ENCODE measurements at places on chromosomes 1 and 21. TPM values are rescaled to one million over a fixed set of nuclear protein-coding genes. Genes with fewer than 3 reads are reported as not detected.

The PCNX2 gene
- 27.2 TPM for total RNA-seq

The LAPTM5 gene
- 114 TPM for total RNA-seq

DNA sequence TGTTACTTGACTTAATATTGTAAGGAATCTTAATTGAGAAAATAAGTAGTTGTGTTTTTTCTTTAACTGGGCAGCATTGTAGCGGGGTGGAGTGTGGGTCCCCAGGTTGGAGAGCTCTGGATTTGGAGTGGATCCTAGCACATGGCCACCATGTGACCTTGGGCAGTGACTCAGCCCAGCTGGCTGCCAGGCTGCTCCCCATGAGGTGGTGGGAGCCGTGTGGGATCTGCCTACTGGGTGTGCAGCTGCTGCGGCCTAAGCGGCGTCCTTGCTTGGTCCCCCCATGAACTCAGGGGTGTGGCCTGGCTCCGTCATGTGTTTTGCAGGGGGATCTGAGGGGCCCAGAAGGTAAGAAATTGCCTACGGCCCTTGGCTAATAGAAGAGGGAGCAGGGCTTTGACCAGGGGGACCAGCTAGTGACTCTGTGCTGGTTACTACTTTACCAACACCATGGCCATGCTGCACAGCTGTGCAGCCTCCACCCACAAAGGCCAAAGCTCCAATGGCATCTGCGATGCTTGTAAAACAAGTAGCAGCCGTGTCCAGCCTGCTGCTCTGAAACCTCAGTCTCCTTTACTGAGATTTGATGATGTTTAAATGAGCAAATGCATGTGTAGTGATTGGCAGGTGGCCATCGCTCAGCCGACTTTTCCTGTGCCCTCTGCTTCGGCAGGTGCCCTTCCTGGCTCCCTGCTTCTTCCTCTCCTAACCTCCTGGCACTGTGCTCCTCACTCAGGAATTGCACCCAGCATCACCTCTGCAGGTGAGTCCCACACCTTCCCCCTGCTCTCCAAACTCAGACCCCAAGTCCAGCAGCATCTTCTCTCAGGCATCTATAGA lies 68.3 kb downstream of the ADARB1 start:
- DNase-seq = peak; percentile 86

DNA sequence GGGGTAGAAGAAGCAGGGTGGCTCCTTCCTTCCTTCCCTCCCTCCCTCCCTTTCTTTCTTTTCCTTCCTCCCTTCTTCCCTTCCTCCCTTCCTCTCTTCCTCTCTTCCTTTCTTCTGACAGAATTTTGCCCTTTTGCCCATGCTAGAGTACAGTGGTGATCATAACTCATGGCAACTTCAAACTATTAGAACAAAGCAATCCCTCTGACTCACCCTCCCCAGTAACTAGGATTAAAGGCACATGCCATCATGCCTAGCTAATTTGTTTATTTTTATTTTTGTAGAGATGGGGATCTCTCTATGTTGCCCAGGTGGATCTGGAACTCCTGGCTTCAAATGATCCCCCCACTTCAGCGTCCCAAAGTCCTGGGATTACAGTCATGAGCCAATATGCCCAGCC lies 10.0 kb upstream of the RPE65 start:
- DNase-seq = no peak

DNA sequence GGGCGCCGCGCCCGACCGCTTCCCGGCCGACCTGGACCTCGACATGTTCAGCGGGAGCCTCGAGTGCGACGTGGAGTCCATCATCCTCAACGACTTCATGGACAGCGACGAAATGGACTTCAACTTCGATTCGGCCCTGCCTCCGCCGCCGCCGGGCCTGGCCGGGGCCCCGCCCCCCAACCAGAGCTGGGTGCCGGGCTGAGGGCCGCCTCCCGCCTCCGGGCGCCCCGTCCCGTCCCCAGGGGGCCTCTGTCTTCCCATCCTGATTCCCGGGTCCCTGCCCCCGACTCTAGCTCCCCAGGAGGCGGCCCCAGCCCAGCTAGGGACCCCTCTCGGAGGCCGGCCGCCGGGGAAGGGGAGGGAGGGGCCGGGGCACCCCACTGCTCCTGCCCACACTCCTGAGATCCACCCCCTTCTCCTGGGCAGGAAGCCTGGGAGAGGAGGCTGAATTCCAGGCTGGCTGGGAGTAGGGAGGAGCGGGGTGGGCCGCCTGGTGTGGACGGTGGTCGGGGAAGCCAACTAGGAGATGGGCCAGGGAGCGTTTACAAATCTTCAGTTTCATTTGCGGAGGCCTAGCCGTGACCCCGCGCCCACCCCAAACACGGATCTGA lies 21.4 kb downstream of the FOXO6 start:
- peak; percentile 79 for DNase-seq

GRCh38 chr1:203596673-203597210 lies 29.9 kb upstream of the ATP2B4 start:
- no peak for DNase-seq

DNA sequence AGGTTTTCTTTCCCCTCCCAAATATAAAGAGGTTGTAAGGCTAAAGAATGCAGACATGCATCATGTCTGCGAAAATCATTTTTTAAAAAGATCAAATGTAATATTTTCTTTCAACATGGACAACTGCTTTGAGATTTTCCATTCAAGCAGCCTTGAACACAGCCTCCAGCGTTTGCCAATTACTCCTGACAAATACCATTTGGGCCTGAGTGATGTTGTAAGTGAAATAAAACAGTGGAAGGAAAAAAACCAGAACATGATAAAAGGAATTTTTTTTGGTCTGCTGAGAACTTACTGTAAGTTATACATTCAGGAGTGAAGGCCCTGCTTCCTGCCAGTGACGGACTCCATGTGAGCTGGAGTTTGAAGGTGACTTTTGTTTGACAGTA lies 37.2 kb downstream of the SETD4 start:
- DNase-seq = no peak

DNA sequence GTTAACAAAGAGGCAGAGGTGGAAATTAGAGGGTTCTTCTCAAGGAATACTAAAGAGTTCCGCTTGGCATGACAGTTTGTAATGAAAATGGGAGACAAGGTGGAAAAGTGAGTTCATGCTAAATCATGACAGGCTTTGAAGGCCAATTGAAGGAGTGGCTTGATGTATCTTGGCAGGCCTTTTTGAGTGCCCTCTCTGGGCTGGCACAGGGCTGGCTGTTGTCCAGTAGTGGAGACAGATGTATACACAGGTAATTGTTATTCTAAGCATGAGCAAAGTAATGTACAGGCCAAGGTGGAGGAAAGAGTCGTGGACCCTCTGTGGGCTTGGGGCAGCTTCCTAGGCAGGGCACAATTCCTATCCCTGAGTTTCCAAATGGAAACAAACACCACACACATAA lies 196.7 kb upstream of the GALNT2 start:
- no peak for DNase-seq

GRCh38 chr1:5670590-5671350 lies 321.5 kb downstream of the NPHP4 start:
- peak; percentile 37 for DNase-seq
